NCI-H2081 treated with DMSO at 0.1 percent for 48 hours (cell line): ENCODE measurements at places on chromosomes 3 and 15.
A peak's percentile ranks its signal among the peaks of the same experiment; 100 is the strongest.

DNA sequence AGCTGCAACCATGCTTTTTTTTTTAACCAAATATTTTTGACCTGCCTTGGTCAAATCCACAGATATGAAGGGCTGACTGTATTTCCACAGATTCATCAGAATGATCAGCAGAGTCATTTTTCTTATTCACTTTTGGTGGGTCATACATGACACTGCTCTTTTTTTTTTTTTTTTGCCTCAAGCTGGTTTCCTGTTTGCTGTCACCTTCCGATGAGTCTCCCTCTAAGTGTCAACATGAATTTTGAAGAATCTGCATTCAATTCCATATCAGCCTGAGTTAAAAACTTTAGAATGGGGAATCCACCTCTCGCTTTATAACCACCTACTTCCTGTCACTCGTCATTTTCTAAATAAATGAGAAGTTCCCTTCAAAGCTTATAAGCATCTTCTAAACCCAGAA, 2.2 kb upstream of the SLC12A8 start:
- no peak for DNase-seq

DNA sequence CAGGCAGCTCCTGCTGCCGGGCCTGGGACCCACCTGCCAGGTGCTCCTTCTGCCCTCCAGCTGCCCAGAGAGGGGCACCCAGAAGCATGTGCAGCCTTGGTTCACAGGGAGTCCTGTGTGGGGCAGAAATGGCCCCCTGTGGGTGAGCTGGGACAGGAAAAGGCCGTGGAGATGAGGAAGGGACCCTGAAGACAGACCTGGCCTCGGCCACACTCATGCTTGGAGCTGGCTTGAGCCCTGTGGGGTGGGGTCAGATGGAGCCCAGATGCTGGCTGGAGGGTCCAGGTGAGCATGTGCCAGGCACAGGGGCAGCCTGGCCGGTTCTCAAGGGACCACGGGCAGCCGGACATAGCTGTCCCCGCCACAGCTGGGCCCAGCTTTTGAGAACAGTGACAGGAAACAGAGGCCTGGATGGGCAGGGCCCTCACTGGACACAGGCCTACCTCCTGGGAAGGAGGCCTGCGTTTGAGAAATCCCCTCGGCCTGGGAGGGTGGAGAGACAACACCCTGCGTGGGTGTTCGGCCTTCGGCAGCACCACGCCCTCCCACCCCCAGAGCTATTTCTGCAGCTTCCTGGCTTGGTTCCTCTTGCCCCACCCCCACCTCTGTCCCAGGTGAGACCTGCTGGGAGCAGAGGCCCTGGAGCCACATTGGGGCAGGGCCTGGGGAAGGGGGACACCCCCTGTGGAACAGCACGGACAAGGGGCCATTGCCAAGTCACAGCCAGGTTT, 132.6 kb upstream of the MEF2A start:
- no peak for DNase-seq

DNA sequence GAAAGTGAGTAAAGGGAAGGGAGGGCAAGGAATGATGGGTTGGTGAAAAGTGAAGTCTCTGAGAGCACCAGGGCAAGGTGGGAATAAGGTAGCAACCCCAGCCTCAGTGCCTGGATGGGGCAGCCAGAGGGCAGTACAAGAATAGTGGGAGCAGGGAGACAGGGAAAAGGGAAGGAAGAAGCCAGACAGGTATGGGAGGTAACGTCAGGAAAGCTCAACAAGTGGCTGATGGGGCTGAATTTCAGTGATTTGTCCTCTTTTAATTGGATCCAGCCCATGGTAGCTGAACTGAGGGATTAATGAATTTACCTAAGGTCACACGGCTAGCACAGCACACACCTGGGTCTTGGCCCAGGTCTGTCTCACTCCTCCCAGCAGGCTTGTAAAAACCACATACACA, 12.6 kb downstream of the RORA start:
- no peak for DNase-seq

- DNase-seq: no peak
Observed at GRCh38 chr3:137468446-137468845, 295.7 kb upstream of the SOX14 start.

DNA sequence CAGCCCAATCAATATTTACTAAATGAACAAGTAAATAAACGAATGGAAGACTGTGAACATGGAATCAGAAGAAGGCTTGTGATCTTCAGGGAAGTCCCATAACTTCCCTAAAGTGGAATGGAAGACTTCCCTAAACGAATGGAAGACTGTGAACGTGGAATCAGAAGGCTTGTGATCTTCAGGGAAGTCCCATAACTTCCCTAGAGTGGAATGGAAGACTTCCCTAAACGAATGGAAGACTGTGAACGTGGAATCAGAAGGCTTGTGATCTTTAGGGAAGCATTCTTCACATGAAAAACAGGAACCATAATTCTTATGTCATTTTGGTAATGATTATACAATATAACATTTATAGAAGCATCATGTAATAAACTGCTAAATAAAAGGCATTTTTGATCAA, 38.8 kb downstream of the EOGT start:
- no peak for DNase-seq

- DNase-seq: no peak
Observed at GRCh38 chr15:63880744-63881143, 47.0 kb upstream of the HERC1 start.

GRCh38 chr3:125165189-125165947, 47.2 kb downstream of the SLC12A8 start:
- no peak for DNase-seq

DNA sequence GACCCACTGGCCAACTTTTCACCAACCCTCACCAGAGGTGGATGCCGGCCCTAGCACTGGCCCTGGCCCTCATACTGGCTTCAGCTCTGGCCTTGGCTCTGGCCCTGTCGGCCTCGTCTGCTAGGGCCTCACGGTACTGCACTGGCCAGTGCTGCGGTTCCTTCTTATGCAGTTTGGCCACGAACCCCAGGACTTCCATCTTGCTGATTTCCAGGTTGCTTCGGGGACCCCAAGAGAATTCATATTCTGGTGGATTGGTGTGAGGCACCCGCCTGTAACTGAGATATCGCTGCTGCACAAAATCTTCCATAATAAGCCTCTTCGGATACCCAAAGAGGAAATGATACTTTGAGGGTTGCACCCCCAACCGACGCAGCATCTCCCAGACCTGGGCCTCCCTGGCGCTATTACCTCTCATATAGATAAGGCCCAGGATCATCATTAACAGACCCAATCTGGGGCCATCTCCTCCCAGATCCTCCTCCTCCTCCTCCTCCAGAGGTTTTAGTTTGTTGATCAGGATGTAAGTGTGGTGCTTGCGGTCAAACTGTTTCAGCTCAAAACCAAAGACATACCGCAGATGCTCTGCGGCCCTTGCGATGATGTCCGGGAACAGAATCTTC, 883 bp downstream of the MAGEF1 start:
- DNase-seq: no peak

GRCh38 chr3:48929358-48930035, 10.9 kb downstream of the ARIH2 start:
- DNase-seq: no peak

- peak; percentile 92 for DNase-seq
Observed at GRCh38 chr3:161220850-161221753, at the start of gene NMD3. NMD3 (plus strand) TSS chr3:161221311; CDS start chr3:161222014, 703 bp downstream.

- DNase-seq: no peak
Observed at GRCh38 chr15:59642351-59642750, 15.0 kb downstream of the GTF2A2 start.

DNA sequence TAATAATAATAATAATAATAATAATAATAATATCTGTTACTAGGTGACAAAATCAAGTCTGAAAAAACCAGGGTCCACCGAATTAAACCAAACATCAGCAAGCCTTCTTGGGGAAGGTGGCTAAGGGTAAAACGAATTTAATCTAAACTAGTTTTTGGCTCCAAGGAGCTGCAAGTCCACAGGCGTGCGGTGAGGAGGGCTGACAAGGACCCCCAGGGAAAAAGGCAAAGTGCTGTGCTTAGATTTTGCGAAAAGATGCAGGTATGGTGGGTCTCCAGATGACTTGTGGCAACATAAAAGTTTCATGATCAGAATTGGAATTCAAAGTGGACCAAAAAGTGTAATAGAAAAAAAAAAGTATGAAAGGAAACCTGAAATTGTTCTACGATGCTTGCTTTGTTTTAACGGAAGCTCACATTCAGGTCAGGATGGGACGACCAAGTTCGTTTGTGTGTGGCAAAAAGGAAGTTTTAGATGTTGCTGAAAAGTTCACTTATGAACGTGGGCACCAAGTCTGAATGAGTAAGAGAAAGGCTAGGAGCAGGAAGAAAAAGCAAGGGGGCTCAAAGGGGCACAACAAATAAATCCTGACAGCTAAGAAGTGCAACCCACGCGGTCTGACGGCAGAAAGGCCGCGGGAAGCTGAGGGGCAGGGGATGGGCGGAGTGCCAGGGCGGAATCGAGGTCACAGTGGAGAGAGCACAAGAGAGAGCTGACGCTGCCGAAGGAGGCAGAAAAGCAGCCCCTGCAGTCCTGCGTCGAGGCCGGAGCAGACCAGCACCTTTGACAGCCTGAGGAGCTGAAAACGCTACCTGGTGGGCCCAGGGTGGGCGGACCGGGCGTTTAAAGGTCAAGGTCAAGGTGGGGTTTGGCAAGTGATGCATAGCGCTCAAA, 1.1 kb downstream of the WDR82 start:
- no peak for DNase-seq

DNA sequence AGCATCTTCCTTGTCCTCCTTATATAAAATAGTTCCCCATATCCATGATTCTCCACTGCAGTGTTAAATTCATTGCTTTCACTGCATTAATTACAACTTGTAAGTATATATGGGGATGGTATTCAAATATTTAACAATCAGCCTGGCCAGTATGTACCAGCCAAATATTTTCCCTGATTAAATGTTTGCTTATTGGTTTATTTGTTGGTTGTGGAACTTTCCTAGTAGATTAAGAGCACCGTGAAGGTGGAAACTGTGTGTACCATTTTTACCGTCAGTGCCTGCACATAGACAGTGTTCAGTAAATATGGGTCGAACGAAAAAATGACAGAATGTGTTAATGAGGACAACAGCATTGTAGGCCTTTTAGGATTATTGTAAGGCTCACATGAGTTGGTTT, 7.0 kb downstream of the LAMP3 start:
- no peak for DNase-seq
